Peyer's patch (tissue), 4 donors: ENCODE measurements at places on chromosomes 13 and 19.

- no peak for DNase-seq
Measured at GRCh38 chr19:21603431-21604231, 98.2 kb downstream of the ZNF429 start.

GRCh38 chr19:48646001-48646721 is at the start of gene CA11:
CA11 (minus strand) TSS chr19:48646187; CDS start chr19:48645632, 555 bp downstream.
- peak; percentile 92 for DNase-seq

DNA sequence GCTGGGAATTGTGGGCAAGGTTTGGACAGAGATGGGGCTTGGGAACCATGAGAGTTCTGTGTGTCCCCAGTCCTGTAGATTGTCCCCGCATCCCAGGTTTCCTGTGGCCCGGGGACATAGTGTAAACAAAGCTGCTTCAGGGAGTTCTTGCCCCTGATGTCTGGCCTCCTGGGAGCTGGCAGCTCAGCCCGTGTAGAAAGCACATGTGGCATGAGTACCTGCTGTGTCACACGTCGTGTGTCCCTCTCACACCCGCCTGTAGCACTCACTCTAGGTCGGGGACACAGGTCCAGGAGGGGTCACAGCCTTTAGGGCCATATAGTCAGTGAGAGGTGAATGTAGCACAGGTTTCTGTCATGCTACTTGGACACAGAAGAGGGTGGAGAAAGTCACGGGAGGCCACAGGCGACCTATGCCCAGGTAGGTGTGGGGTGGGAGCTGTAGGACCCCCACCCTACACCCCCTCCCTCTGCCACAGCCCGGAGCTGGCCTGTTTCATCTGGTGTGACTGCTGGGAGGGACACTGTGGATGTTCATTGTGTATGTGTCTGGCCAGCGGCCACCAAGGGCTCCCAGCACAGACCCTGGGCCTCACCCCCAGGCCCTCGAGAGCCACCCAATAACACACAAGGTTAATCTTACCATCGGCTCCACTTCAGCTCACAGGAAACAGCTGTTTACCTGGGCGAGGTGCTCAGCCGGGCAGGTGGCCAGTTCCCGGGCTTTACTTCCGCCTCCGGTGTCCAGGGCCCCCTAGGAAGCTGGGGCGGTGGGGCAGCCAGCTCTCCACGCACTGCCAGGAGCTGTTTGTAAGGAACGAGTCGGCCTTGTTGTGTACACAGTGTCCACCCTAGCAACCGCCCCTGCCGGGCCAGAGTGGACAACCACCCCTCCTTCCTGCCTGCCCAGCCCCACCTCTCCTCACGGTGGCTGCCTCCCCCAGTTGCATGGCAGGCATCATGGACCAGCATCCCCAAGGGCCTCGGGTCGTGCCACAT is 49.7 kb downstream of the COMP start:
- DNase-seq: no peak

GRCh38 chr13:81745391-81745790 is 1404.5 kb upstream of the SPRY2 start:
- DNase-seq: no peak

- DNase-seq: no peak
Measured at GRCh38 chr19:21202865-21203494, 61.1 kb downstream of the ZNF431 start.

GRCh38 chr19:58562122-58563033 is 4.0 kb upstream of the UBE2M start:
- DNase-seq: peak; percentile 64

GRCh38 chr13:35684432-35684831 is 207.9 kb upstream of the MAB21L1 start:
- no peak for DNase-seq

GRCh38 chr13:74715718-74716117 is 581.5 kb upstream of the KLF12 start:
- DNase-seq: no peak

DNA sequence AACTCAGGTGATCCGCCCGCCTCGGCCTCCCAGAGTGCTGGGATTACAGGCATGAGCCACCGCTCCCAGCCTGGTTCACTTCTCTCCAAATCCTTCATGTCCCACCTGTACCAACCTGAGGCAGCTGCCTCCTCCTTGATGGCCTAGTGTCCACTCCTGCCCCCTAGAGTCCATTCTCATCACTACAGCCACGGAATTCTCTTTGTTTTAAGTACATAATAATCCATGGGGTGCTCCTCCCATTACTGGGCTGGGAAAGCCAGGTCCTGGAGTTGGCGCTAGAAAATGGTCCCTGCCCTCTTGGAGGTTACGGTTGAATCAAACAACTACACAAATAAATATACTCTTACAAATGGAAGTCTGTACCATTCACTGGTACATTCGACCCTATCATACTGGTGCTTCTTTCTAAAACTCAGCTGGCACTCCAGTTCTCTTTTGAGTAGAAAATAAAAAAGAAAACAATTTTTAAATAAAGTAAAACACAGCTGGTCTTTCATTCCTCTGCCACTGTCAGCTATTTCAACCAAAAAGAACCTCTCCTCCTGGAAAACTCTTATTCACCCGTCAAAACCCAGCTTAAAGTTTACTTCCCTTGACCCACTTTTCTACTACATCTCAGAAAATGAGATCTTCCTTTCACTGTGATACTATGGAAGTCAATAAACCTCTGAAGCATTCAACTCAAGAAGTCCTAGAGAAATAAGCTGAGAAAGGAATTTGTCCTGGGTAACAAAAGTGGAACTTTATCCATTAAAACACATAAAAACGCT is 22.4 kb upstream of the ARHGEF18 start:
- DNase-seq: peak; percentile 75

- no peak for DNase-seq
Measured at GRCh38 chr13:66154976-66155375, 1075.2 kb downstream of the PCDH9 start.

DNA sequence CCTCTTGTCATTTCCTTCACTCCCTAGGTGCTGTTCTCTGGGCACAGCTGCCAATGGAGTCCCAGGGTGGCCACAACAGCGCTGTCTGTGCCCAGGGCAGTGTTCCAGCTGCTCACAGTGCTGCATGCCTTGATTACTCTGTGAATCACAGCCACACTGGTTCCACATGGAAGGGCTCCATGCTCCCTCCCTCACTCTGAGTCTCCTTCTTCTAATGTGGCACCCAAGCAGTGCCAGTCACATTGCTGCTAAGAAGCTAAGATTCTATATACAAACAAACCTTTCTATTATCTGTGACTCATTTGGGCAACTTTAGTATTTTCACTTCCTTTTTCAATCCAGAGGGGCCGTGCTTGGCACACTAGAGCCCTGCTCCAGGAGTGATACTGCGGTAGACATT is 248.7 kb downstream of the TDRD3 start:
- DNase-seq: no peak
